ENCODE measurements at places on chromosomes 12 and 14.

- no peak for DNase-seq
Observed at GRCh38 chr12:7128681-7129286, at the start of gene RBP5. RBP5 (minus strand) TSS chr12:7128889; CDS start chr12:7128775, 114 bp downstream.

DNA sequence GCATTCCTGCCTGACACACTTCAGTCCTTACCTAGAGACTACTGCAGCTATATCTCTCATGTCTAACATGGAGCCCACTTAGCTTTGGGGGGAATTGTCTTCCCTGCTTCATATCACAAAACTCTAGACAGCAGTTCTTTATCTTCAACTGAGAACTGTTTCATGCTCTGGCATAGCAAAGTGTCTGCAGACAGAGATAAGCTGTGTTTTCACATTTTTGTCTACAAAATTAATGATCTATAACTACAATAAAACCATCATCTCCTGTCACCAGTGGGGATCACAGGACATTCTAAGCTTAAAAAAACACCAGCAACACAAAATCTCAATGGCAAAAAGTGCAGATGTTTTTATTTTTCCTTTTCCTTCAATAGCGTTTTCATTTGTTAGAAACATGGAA, 137.1 kb upstream of the VRK1 start:
- no peak for DNase-seq

DNA sequence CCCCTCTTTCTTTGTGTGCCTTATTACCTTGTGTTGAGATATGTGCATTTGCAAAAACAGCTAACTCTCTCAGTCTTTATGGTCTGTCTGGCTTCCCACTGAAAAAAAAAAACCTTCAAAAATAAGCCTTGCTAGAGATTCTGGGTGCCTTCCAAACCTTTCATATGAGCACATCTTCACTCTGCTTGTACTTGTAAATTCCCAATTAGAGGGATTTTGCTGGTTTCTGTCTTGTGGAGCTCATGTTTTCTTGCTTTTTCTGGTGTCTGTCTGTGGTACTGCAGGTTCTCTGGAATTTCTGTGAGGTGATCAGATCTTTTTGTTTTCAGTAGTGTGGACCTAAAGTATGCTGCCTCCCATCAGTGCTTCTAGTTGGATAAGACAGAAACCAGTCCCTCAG, 100.1 kb downstream of the PIK3C2G start:
- no peak for DNase-seq

DNA sequence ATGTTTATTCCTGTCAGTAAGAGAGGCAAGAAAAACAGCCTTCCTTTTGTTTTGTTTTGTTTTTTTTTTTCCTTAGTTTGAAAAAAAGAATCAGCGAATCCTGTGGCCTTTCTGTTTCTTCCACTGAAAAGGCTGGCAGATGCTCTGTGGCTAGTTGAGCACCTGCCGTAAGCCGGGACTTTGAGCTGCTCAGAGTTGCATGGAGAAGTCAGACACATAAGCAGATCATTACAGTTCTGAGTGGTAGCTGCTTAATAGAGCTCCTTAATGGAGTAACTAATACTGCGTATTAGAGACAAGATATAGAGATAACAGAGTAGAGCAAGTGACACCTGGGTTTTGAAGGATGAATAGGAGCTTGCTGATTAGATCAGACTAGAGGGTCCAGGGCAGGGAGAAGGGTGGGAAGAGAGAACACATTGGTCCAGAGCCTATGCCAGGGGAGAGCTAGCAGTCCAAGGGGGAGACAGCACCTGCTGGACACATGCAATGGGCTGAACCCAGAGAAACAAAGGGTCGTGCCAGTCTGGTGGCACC, 129.4 kb downstream of the TSPAN9 start:
- no peak for DNase-seq

GRCh38 chr12:14410841-14411569, 45.5 kb downstream of the ATF7IP start:
- DNase-seq = no peak

DNA sequence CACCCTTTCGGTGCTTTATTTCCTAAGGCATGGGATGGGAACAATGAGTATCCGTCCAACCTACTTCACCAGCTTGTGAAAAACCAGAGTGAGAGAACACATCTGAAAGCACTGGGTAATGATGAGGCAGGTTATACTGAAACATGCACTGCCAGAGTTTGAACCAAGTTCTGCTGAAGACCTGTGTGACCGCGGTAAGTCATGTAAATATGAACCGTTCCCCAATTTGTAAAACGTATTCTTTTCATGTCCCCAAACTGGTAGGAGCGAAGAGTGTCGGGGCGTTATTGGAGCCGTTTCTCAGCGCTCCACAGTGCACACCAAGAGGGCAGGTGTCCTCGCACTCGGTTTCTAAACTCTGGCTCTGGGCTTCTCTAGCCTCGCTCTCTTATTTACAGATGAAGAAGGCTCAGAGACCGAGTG, 788 bp upstream of the NGDN start:
- peak; percentile 0 for DNase-seq

GRCh38 chr12:13342971-13343370, 146.4 kb downstream of the EMP1 start:
- DNase-seq = no peak

DNA sequence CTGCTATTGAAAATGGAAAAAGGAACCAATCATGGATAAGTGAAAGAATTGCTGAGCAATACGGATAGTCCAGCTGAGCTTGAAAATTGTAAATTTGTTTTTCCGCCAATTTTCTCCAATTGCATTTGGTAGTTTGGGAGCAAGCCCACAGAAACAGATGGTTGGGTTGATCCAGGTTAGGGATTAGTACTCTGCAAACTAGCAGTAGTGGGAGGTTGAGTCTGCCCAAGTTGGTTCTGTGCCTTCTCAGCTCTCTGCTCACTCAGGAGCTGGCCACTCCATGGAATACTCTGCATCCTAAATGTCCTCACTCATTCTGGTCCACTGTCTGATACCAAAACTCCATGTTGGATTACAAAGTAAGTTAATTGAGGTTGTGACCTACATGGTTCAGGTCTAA, 361.1 kb upstream of the ATP2B1 start:
- DNase-seq = no peak
